Retinal pigment epithelial cell (primary cell): ENCODE measurements at places on chromosomes 12 and 14.
A peak's percentile ranks its signal among the peaks of the same experiment; 100 is the strongest.

GRCh38 chr12:16531621-16532020 is 74.3 kb downstream of the LMO3 start:
- DNase-seq, result peak; percentile 19

- DNase-seq, result no peak
Measured at GRCh38 chr12:91680864-91681263, 464.8 kb downstream of the BTG1 start.

GRCh38 chr14:105419195-105420091 is at the start of gene MTA1:
Gene MTA1 (plus strand): TSS chr14:105419827. CDS start chr14:105420036, 209 bp downstream.
- no peak for DNase-seq

DNA sequence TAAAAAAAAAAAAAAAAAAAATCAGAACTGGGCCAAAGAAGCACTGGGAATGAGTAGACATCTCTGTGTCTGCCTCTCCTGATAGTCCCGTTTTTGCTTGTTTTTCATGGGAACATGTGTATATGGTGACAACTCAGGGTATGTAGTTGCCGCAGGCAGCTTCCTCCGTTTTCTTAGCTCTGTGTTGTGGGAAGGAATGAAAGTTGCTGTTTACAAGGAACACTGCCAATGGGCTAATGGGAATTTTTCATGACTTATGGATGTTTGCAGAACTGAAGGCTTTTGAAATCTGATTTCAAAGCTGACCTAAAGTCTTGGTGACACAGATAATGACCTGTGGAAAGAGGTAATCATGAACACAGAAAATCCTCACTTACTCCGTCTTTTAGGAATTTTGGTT is 146.4 kb upstream of the BTG1 start:
- DNase-seq, result no peak

GRCh38 chr14:56474419-56475022 is 105.1 kb upstream of the TMEM260 start:
- no peak for DNase-seq

DNA sequence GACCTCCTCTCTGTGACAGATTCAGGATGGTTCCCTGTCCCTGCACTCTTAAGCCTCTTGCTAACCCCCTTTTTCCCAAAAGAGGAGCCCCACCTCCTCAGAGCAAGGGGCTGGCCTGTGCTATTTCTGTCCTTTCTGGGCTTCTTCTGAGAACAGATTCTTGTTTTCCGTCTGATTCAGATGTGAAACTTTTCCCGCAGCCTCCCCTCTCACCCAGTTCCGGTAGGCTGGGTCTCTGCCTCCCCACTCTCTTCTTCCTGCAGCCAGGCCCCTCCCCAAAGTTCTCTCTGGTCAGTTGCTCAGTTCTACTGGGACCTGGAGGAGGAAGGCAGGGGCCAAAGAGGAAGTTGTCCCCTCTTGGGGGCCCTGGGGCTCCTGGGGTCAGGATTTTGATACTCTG is 11.8 kb downstream of the PDE1B start:
- no peak for DNase-seq

GRCh38 chr14:39726563-39726962 is 294.3 kb upstream of the FBXO33 start:
- no peak for DNase-seq

GRCh38 chr12:6165395-6165794 is 34.8 kb upstream of the CD9 start:
- DNase-seq, result no peak

- no peak for DNase-seq
Measured at GRCh38 chr12:112794721-112795486, 3.4 kb downstream of the RPH3A start.

- DNase-seq, result no peak
Measured at GRCh38 chr14:68939181-68939892, 39.8 kb downstream of the ACTN1 start.

DNA sequence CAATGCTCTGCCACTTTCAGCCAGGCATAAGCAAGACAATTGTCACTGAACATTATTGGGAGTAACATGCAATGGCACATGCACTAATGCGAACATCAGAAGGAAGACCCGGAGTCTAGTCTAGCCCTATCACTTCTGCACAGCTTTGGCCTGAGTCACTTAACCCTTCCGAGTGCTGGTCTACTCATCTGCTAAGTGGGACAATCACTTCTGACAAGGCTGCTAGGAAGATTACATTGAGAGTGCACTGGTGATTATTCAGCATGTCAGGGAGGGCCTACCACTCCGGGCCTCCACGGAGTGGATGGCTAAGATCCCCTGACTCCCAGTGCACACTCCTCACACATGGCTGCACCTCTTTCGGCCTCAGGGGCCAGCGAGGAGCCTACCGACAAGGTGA is 240.9 kb downstream of the DPF3 start:
- no peak for DNase-seq

GRCh38 chr12:103833095-103833775 is 7.8 kb downstream of the NT5DC3 start:
- no peak for DNase-seq

- no peak for DNase-seq
Measured at GRCh38 chr12:44223736-44224135, 387.9 kb downstream of the TMEM117 start.

DNA sequence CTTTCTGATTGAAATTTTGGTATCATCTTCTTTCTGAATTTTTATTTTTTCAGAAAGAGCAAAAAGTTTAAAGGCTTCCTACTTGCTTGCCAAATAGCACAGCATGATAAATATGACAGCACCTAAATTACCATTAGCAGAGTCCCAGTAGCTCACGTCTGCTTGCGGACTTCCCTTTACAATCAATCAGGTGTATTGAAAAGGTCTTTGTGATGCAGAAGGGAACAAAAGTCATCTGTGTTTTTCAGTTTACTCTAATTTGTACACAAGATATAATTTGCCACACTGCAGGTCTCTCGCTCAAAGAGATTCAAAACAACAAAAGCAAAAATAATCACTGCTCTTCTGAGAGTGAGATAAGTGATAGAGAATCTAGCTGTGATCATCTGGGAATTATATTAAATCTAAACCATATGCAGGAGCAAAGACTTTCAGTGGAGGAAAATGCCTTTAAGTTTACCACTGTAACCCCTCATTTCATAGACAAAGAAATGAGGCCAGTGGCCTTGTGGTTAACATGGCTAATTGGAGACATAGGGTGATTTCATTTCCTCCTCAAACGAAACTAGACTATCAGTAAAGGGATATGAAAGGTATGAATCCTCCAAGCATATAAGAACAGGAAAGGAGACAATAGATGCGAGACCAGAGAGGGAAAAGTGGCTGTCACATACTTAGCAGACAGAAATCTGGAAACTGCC is 240.8 kb upstream of the TMPO start:
- no peak for DNase-seq

GRCh38 chr12:109876406-109876805 is 3.9 kb downstream of the GLTP start:
- DNase-seq, result no peak

DNA sequence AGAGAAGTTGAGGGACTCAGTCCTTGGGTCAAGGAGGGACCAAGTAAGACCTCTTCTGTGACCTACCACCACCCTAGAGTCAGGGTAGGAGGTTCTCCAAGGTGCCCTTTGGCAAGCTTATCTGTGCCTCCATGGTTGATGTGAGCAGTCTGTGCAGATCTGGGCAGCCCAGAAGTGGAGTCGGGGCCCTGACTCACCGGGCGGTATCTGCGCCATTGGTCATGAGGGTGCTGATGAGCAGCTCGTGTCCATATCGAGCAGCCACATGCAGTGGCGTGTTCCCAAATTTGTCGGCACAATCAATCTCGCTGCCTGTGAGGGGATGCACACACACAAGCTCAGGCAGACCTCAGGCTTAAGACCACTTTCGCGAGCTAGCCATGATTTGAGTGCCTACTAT is 5.1 kb downstream of the ANKRD52 start:
- DNase-seq, result no peak

DNA sequence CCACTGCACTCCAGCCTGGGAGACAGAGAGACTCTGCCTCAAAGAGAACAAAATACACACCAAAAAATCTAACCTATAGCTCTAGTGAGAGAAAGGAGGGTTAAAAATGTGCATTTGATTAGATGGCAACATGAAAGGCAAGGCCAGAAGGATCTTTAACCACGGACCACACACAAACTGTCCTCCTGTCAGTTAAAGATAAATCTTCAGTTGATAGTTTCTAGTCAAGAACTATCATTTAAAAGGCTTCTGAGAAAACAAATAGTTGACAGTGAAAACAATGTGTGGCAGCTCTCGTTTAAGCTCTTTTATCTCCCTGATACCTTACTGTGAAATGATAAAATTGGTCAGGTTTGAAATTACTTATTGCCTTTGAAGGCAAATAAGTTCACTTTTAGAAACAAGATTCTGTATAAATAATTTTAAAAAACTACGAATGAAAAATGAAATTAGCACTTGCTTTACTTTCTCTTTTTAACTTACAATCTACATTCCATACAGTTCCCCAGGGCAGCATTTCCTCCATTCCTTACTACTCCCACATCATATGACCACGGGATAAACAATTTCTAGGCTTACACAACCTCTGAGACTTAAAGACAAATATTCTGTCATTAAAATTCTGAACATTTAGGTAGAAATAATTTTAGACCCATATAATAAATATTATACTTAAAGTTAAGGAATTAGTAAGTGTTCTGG is 71.4 kb upstream of the GNPNAT1 start:
- DNase-seq, result peak; percentile 67

DNA sequence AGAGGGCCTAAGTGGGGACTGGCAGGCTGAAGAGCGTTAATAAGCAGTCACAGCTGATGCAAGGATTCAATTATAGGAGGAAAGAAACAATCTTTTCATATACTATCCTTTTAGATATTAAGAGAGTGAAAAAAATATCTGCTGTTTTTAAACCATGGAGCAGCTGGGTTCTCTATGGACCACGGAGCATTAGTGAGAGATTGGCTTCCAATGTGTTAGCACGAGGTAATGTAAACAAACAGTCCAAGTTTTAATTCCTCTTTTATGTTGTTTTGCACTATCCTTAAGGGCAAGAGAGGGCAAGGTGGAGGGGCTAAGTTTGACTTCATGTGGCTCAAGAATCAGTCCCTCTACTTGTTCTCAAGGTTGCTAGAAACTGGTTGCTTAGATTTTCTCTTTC is 30.9 kb downstream of the CDKN1B start:
- DNase-seq, result no peak

GRCh38 chr12:69929125-69929524 is 104.1 kb downstream of the MYRFL start:
- no peak for DNase-seq

GRCh38 chr12:67989184-67989920 is at the start of gene IFNG-AS1:
Gene IFNG-AS1 (plus strand): TSS chr12:67989447.
- no peak for DNase-seq

- no peak for DNase-seq
Measured at GRCh38 chr12:120252071-120252906, 13.2 kb downstream of the PXN start.

- peak; percentile 43 for DNase-seq
Measured at GRCh38 chr12:10214136-10214894, 1.6 kb downstream of the GABARAPL1 start.

DNA sequence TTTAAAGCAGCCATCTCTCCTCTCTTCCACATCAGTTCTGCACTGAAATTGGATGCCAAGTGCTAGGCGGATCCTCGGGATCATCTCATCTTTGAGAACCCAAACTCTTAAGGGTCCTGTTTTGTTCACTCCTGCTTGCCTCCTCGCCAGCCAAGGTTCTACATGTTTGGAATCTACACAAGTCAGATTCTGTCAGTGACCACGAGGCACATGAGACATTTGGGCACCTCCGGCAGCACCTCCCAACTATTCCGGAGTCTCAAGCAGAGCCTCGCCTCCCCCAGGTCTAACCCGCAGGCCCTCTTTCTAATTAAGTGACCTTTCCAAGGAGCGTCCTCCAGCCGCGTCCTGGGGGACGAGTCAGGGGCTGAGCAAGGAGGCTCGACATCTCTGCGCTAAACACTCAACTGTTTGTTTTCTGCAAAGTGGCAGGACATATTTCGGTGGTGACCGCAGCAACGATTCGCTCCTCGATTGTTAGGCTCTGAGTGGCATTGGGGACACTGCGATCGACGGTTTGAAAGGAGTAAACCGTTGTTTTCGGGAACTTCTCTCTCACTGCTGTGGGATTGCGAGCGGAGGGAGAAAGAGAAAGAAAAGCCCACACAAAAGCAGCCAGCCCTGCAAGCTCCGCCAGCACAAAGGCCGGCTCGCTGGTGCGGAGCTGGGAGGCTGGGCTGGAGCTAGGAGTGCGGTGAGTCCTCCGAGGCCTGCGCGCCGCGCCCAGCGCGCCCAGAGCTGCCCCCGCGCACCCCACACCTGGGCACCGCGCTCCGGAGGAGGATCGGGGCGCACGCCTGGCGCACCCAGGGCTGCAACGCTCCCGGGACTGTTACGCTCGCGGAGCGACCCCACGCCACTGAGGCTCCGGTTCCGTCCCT is 640 bp downstream of the ARMH4 start:
- DNase-seq, result no peak

DNA sequence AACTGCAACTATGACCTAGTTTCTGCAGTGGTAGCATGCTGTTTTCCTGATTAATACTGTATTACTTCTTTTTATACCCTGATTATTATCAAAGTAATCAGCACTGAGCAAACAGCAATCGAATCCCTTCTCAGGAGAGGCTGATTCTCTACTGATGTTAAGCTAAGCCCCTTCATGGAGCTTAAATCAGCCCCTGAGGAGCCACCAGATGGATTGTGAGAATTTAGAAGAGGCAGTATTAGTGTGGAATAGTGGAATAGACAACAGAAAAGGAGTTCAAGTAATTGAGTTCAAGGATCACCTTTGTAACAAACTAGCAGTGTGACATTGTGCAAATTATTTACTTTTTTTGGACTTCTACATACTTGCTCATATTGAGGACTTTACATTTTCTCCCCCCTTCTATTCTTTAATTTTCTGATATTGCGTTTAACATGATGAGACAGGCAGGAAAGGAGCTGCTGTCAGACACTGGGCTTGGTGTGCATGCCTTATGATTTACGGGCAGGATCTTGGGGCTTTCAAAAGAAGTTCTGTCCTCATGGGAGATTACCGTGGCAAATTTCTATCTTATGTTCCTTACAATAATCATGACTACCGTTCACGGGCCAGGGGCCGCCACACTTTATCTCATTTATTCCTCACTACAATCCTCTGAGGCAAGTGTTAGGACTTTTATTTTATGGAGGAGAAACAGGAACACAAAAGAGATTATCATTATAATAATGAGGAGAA is 68.0 kb downstream of the PTPRR start:
- no peak for DNase-seq

DNA sequence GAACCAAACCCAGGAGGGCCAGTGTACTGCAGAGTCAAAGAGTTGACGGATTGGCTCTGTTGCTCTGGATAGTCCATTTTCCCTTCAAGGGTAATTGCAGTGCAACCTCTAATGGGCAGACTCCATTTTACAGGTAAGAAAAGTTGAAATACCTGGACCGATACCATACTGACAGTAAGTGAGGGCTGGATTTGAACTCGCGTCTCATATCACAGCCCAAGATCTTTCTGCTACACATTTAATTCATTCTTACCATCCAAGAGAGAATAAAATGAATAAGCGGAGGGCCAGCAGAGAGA is 356 bp upstream of the ZC3H14 start:
- DNase-seq, result no peak

DNA sequence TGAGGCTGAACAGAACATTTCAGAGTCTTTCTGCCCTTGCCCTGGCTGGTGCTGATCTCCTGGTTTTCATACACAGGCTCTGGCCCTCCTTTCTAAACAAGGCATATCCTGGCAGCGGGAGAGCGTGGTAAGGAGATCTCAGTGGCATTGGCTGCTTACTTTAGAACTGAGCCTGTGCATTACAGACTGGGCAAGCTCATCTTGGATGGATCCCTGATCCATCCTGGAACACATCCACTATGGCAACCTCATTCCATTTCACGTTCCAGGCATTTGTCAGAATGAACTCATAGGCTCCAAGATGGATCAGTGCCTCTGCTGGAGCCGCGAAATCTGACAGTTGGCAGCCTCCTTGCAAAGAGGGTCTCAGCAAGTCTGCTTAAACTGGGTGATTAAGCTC is 224.5 kb upstream of the PELI2 start:
- DNase-seq, result no peak

- no peak for DNase-seq
Measured at GRCh38 chr14:94368956-94369355, 19.4 kb downstream of the SERPINA1 start.
